ENCODE measurements at places on chromosomes 6 and 20.

- DNase-seq: no peak
These were observed 130.4 kb upstream of the CDYL start for GRCh38 chr6:4645713-4646360.

GRCh38 chr6:46468403-46469010, 22.7 kb downstream of the RCAN2 start:
- DNase-seq: no peak

DNA sequence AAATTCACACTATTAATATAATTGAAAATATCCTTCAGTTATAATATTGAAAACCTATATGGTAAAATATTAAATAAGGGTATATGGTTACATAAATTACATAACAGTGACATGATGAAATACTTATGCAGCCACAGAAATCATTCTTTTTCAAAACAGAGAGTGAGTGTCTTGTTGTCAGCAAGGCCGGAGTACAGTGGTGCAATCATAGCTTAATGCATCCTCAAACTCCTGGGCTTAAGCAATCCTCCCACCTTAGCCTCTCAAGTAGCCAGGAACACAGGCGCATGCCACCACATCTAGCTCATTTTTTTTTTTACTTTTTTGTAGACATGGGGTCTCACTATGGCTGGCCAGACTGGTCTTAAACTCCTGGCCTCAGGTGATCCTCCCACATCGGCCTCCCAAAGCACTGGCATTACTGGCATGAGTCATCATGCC, 40.4 kb downstream of the FAM8A1 start:
- DNase-seq: no peak

GRCh38 chr6:72776456-72776855, 154.6 kb downstream of the KCNQ5 start:
- DNase-seq: no peak

DNA sequence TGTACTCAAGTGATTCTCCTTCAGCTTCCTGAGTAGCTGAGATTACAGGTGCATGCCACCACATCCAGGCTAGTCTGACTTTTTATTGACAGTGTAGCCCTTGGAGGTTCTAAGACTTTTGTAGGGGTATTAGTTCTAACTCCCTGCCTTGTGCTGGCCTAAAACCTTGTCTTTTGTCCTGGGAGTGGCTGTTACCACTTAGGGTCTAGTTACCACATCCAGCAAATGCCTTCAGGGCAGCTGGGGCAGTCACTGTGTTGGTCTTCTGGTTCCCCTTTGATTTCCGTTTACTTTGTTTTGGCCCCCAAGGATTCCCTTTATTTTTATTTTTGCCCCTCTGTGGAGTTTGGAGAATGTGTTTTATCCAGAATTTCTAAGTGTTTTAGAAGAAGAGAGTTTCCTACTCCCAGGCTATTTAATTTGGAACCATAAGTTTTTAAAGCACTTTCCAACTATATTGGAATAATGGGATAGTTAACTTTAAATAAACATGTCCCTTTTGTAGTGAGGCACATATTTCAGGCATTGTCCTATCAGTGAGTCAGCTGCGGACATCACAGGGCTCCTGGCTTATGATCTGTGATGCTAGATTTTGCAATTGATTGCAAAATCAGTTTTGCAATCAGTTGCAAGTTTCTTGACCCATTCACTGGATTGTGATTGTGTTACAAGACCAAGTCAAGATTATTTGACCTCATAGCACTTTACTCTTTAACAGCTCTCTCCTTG, 25.0 kb downstream of the IL22RA2 start:
- DNase-seq: no peak

- no peak for DNase-seq
These were observed 22.2 kb upstream of the TULP4 start for GRCh38 chr6:158290040-158290439.

DNA sequence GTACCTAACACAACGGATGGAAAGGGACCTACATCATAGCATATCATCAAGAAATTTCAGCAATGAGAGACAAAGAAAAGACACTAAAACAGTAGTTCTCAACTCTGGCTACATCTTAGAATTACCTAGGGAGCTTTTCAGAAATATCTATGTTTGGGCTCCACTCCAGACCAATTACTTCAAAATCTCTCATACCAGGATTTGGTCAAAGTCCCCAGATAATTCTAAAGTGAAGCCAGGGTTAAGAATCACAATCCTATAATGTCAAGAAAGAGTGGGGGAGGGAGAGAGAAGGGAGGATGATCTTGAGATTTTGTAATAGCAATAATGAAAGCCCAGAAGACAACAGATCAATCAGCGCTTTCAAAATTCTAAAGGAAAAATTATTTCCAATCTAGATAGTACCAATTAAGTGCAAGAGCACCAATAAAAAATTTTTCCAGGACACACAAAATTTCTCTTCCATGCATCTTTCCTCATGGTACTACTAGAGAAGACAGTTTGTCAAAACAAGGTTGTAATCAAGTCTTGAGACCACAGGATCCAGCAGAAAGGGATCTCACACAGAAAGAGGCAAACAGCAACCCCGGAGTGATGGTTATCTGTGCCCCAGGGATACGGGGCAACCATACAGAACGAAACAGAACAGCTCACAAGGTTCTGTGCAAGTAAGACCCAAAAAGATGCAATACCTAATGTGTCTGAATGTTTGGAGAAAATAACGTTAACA, 152.9 kb upstream of the DST start:
- DNase-seq: no peak

DNA sequence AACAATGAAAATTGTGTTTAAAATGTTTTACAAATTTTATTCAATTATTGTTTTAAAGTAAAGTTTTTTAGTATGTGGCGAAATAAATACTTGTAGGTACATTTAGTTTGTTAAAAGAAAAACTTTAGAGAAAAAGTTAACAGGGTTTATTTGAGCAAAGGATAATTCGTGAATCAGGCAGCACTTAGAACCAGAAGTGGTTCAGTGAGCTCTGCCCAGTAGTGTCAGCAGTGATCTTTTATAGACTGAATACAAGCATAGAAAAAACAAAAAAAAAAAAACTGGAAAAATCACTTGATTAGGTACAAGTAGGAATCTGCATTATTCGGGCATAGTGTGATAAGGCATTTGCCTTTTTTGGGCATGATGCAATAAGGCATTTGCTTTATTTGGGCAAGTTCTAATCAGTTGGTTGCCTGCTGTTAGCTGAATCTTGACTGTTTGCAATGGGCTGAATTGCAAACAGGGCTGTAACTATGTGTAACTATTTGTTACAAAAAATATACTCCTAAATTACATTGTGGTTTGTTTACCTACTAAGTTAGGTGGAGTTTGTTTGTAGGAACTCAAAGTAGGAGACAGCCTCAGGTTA, 122.9 kb upstream of the MMS22L start:
- DNase-seq: no peak

DNA sequence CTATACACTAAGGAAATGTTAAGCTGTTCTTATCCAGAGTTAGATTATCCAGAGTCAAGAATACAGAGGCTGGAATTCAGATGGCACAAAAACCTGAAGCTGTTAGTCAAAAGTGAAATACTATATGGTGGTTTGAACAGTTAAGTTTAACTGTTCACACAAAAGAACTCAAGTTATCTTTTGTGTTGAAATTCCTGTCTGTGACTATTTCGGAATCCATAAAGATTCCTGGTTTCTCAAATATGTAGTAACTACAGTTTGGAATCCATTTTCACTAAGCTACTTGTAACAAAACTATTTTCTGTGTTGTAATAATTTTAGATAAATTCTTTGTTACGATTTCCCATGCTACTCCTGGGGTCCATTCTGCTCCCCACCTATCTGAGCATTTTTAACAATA, 24.5 kb downstream of the FIG4 start:
- no peak for DNase-seq

DNA sequence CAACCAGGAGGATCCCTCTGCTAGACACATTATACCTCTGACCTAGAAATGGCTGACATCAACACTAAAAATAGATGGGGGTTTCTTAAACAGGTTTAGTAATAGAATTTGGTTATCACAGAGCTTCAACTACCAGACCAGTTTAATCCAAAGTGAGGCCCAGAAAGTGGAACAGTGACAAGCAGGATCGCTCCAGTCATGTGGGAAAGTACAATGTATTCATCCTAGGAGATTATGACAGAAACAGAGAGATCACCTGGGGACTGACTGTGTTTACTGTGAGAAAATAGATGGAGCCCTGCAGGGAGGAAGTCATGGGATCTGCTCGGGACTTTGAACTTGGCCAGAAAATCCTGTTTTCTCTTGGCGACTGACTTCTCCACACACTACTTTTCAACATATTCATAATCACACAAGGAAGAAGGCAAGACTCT, 238.7 kb upstream of the SOX4 start:
- DNase-seq: no peak

DNA sequence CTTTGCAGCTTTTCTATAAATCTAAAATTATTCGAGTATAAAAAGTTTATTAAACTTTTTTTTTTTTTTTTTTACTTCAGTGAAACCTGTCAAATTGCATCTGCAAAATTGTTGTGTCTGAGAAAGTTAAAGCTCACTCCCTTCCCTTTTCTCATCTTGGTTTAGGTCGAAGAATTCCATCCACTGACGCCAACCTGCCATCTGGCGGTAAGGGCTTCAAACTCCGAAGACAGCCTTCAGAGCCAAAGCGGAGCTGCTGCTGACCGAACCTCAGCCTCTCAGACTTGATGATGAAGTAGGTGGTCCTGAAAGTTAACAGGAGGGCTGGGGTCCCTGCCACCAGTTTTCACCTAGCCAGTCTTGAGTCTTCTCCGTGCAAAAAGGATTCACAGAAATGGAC, 29.6 kb upstream of the VAPB start:
- no peak for DNase-seq

Measured in central memory CD8-positive, alpha-beta T cell (primary cell).